ENCODE measurements at places on chromosomes 1 and 21. TPM values are rescaled to one million over a fixed set of nuclear protein-coding genes. Genes with fewer than 3 reads are reported as not detected.

GRCh38 chr1:170041423-170042192 lies 32.9 kb downstream of the KIFAP3 start:
- no peak for DNase-seq

GRCh38 chr21:44803651-44804050 lies 2.0 kb upstream of the UBE2G2 start:
- no peak for DNase-seq

GRCh38 chr1:115078708-115079107 lies 10.6 kb downstream of the TSPAN2 start:
- DNase-seq = no peak

- DNase-seq = no peak
Observed at GRCh38 chr1:157653494-157653873, 47.1 kb downstream of the FCRL3 start.

DNA sequence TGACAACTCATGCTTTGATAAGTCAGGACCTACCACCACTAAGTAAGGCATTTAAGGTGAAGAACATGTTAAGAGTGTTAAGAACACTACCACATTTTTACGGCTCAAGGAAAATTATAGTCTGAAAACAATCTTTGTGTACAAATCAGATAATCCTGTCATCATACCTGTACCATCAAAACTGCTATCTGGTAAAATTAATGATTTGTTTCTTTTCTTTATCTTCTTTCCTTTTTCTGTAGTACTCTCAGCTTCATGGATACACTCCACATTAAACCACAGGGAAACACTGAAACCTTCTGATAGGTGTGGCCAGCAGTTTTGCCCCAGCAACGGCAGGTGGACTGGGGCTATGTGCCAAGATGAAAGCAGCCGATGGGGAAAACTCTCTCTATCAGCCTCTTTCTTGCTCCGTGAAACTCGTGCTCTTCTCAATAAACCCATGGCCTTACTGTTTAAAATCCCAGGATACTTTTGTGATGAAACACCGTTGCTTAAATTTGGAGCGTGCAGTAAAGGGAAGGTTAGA lies 75.1 kb downstream of the LYST start:
- DNase-seq = no peak

DNA sequence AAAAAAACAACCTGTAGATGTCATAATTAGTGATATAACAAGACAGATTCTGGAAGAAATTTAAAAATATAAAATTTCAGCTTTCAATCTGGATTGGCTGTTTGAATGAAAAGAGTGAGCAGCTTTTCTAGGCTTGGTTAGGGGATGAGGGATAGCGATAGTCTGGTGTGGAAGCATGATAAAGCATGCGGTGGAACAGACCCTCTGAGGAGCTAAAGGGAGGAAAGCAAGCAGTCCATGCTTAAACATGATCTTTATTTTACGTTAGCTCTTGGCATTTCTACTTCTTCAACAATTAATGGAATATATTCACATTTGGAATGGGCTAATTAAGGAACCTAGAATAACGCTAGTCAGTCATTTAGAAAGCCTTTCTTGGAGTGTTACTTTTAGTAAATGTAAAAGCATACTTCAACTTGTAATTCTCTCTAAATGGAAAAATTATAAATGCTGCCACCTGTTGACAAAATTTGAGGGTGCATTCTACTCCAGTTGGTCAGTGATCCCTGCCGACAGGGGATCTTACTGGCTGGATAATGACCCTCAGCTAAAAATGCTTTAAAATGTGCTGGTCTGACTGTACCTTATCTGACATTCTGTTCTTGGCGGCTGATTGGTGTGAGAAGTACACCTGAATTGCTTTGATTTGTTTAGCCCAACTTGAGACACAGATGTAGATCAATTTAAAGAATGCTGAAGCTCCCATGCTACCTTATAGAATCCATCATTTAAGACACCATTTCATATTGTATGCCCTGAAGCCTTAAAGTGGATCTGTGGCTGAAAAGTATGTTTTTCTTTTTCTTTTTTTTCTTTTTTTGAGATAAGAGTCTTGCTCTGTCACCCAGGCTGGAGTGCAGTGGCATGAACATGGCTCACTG lies 61.2 kb downstream of the AK4 start:
- no peak for DNase-seq

GRCh38 chr1:83917959-83918358 lies 81.0 kb downstream of the TTLL7 start:
- DNase-seq = no peak

DNA sequence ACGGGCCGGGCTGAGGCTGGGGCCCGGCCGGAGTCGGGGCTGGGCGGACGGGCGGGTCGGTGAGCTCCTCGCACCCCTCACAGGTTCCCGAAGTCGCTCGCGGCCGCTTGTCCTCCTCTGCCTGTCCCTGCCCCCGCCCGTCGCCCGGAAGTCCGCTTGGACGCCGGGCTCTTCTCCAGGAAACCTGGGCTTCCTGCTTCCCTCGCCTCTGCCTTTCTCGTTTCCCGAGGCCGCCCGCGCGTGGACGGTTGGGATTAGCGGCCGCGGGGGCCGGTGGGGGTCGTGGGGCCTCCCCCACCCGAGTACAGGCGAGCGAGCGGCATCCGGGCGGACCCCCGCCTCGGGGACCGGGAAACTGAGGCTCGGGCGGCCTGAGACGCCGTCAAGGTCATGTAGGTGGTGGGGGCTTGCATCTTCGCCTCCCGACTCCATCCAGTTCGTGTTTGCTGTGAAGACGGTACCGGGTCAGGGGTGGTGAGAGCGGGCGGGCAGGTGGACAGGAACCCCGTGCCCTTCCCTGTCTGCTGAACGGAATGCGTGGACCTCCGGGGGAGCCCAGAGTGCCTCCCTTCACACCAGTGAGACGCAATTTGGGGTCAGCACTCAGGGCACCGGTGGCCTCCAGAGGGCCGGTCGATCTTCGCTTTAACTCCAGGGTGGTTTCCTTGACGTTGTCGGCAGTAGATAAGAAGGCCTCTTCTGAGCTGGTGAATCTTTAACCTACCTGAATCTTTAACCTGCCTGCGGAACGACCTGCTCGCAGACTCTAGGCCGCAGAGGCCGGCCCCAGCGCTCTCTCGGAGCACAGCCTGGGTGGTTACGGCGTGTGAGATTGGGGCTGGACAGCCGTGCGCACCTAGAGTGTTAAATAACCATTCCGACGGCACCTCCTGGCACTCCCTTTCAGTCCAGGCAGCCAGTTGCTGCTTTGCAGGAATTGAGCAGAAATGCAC lies 686 bp downstream of the ARF1 start:
- no peak for DNase-seq

- no peak for DNase-seq
Observed at GRCh38 chr21:29300807-29301138, 2.1 kb downstream of the BACH1 start.

- DNase-seq = no peak
Observed at GRCh38 chr21:25881524-25882376, 147.0 kb downstream of the GABPA start.

DNA sequence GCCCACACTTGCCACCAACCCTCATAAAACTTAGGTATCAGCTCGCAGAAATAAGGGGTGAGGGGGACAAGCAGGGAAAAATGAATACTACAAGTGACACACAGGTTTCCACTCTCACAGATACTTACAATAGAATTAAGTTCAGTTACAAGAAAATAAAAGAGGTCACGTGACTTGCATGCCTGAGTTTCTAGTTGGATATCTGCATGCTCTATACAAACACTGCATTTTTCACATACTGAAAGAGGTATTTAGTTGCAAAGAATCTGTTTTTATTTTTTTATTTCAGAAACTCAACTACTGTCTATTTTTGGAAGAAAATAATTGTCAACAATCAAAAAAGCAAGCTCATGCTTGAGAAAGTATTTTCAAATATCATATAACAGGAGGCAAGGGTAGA lies 43.5 kb downstream of the DPYD start:
- no peak for DNase-seq

- DNase-seq = no peak
Observed at GRCh38 chr1:18408656-18409370, 71.9 kb upstream of the KLHDC7A start.

DNA sequence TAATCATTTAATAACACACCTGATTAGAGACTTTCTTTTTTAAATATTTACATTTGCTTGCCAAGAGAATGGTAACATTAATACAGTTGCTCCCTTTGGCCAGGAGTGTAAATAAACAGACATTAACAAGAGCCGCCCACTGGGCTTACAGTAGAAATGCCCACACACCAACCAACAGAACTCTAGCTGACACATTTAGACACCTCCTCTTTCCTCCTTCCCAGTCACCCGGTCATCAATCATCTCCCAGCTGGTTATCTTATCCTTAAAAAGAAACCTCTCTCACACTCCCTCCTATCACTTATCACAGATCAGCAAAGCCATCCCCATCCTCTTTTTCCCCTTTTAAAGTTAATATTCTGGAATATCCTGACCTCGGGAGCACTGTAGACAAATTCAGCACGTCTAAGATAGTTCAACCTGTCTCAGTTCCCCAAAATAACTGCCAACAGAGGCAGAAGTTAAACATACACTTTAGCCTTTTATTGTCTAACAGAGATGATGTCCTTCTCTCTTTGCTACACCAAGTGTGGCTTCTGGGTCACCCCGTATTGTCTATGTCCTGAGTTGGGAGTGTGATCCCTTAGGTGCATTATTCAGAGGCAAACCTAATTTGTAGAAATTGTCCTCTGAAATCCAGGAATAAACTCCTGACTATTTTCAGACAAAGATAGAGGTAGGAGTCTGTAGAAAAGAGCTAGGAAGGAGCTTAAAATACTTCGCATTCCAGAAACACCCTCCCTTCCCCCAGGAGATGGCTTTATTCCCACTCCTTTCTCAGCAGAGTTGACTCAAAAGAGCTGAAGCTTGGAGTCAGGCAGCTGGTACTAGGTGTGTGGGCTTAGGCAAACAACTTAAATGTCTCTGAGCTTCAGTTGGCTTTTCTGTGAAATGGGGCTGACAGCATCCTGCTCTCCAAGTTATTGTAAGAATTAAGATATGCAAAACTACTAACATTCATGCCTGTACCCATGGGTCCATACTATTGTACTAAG lies 8.8 kb downstream of the MYCL start:
- no peak for DNase-seq

Gene TFF1
- not detected for total RNA-seq

Gene TAS1R1
- total RNA-seq = 0.19 TPM

Gene IQCC
- 1.9 TPM for total RNA-seq

Gene CRNN
- not detected for total RNA-seq

Gene RIMS3
- total RNA-seq = 1.7 TPM

Gene OR2AK2
- not detected for total RNA-seq

Measured in omental fat pad (tissue), 4 donors.